T-helper 17 cell (primary cell): ENCODE measurements at places on chromosomes 1 and 21.

GRCh38 chr21:45430521-45431501 lies 25.8 kb downstream of the COL18A1 start:
- no peak overlapping the region for H3K27ac ChIP-seq
- H3K27me3 ChIP-seq, result peaks cover 24% of the 10 kb centered on the region
- no peak for DNase-seq
- no peaks in the 10 kb centered on the region for H3K4me1 ChIP-seq
- no peak overlapping the region for H3K4me3 ChIP-seq

DNA sequence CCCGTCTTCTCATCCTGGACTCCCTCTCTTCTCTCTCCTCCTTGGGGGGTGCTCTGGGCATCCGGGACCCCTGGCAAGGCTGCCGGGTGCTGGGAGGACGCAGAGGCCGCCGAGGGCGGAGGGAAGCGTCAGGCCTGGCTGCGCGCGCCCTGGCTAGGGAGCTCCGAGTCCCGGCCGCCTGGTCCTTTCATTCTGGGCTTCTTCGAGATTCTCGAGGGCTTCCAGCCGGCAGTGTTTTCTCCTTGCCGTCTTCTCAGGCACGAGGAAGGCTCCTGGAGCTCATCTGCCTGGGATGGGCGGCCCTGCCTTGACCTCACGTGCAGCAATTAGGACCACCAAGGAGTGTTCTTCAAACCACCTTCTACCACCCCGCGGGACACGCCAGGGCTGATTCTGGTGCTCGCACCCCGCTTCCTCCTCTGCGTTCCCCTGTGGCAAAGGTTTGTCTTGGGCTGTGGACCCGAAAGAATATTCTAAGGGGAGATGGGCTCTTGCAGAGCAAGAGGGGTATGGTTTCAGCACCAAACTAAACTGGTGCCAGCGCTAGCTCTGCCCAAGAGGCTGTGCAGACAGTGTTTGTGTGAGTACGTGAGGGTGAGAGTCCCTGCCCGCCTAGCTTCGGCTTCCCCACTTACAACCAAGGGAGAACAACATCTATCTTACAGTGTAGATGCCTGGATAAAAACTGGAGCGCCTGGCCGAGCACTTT lies 36.5 kb downstream of the PIK3CD start:
- no peaks in the 10 kb centered on the region for H3K27me3 ChIP-seq
- DNase-seq, result no peak
- H3K36me3 ChIP-seq, result no peaks in the 10 kb centered on the region
- H3K4me3 ChIP-seq, result peak overlapping the region; percentile 83
- H3K4me1 ChIP-seq, result peaks cover 48% of the 10 kb centered on the region

- H3K4me1 ChIP-seq, result peaks cover 20% of the 10 kb centered on the region
- no peak overlapping the region for H3K4me3 ChIP-seq
- DNase-seq, result no peak
These were observed 3.2 kb downstream of the SH2D5 start for GRCh38 chr1:20729155-20729931.

GRCh38 chr1:66331658-66332547 lies 202.1 kb upstream of the SGIP1 start:
- peak overlapping the region; percentile 98 for H3K4me3 ChIP-seq
- H3K36me3 ChIP-seq, result peaks cover 5% of the 10 kb centered on the region
- peaks cover 43% of the 10 kb centered on the region for H3K4me1 ChIP-seq
- DNase-seq, result no peak

- no peak for DNase-seq
- H3K4me1 ChIP-seq, result peaks cover 39% of the 10 kb centered on the region
- H3K27ac ChIP-seq, result peak overlapping the region; percentile 99
- H3K27me3 ChIP-seq, result no peaks in the 10 kb centered on the region
These were observed 919 bp downstream of the MCL1 start for GRCh38 chr1:150578272-150579109.

- no peak overlapping the region for H3K4me3 ChIP-seq
- DNase-seq, result no peak
- no peaks in the 10 kb centered on the region for H3K4me1 ChIP-seq
- H3K27ac ChIP-seq, result no peak overlapping the region
These were observed 66.7 kb downstream of the RPE65 start for GRCh38 chr1:68383092-68383491.

DNA sequence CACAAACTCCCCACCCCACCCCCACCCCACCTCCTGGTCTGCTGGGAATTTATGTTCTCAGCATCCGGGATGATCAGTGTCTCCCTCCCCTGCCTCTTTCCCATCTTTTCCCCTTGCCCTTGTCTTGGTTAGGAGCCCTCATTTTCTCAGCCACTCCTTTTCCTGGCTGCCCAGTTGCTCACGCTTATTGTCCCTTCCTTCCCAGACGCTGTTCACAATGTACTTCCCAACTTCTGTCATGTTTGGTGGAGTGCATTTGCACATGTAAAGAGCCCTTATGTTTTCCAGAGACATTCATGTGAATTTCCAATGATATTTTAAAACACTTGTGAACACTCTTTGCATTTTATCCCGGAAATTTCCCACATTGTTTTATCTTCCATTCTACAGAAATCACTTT lies 192.1 kb downstream of the RHOU start:
- no peaks in the 10 kb centered on the region for H3K4me1 ChIP-seq
- H3K27me3 ChIP-seq, result no peaks in the 10 kb centered on the region
- no peak overlapping the region for H3K4me3 ChIP-seq
- H3K27ac ChIP-seq, result no peak overlapping the region
- DNase-seq, result no peak

DNA sequence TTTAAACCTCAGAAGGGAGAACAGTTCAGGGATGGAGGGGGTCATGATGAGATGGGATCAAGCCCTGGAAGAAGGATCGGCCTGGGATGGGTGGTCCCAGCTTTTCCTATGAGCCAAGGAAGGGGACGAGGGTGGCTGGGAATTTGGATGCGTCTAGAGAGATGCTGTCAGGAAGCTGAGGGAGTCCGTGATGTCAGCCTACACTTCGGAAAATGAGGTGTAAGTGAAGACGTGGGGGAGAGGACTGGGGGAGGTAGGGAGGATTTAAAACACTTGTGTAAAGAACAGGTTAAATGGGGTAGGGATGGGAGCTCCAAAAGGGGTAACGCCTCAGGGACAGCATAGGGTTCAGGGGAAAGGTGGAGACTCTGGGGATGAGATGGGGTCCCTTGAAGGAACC lies 27.5 kb downstream of the DLGAP3 start:
- H3K4me3 ChIP-seq, result no peak overlapping the region
- H3K27me3 ChIP-seq, result peaks cover 40% of the 10 kb centered on the region
- H3K4me1 ChIP-seq, result peaks cover 19% of the 10 kb centered on the region
- no peak overlapping the region for H3K27ac ChIP-seq
- peaks cover 10% of the 10 kb centered on the region for H3K36me3 ChIP-seq

DNA sequence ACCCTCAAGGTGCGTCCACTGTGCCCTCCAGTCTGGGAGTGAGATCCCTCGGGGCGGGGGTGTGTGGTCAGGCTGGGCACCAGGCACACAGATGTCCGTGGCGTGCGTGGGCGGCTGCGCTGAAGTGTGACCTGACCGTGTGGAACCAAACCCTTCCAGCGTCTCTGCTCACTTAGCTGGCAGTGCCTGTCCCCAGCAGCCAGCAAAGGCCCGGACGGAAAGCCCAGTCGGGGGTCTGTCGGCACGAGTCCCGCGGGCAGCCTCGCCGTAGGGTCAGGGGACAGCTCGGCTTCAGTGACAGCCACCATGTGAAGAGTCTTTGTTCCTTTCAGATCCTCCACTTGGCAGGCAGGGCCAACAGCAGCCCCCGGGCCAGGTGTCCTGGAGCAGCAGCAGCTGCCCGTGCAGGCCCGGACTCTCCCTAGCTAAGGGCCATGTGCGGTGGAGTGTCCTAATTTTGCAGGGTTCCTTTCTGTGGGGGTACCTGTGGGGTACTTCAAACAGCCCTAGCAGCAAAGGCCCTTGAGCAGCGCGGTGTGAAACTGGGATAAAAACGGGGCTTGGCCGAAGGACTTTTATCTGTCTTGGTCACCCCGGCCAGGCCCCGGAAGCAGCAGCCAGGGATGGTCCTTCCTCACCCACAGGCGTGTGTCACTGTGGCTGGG lies 11.6 kb downstream of the TTLL10 start:
- no peak overlapping the region for H3K4me3 ChIP-seq
- H3K27me3 ChIP-seq, result peaks cover 4% of the 10 kb centered on the region

- H3K27me3 ChIP-seq, result peaks cover 33% of the 10 kb centered on the region
- DNase-seq, result no peak
- H3K4me1 ChIP-seq, result peaks cover 2% of the 10 kb centered on the region
- no peak overlapping the region for H3K27ac ChIP-seq
These were observed 20.0 kb upstream of the NIBAN1 start for GRCh38 chr1:184994301-184994700.

GRCh38 chr1:19813643-19813960 lies 1.5 kb downstream of the RNF186 start:
- peaks cover 3% of the 10 kb centered on the region for H3K36me3 ChIP-seq
- H3K27ac ChIP-seq, result no peak overlapping the region
- H3K4me1 ChIP-seq, result peaks cover 2% of the 10 kb centered on the region
- H3K27me3 ChIP-seq, result peaks cover 6% of the 10 kb centered on the region
- no peak for DNase-seq

GRCh38 chr1:1194723-1195122 lies 11.7 kb downstream of the TNFRSF18 start:
- H3K36me3 ChIP-seq, result no peaks in the 10 kb centered on the region
- DNase-seq, result no peak
- peaks cover 2% of the 10 kb centered on the region for H3K4me1 ChIP-seq
- no peaks in the 10 kb centered on the region for H3K27me3 ChIP-seq
- no peak overlapping the region for H3K4me3 ChIP-seq

- DNase-seq, result no peak
- peak overlapping the region; percentile 96 for H3K27ac ChIP-seq
- H3K4me1 ChIP-seq, result peaks cover 66% of the 10 kb centered on the region
- H3K36me3 ChIP-seq, result no peaks in the 10 kb centered on the region
These were observed 62.7 kb upstream of the LRRC8D start for GRCh38 chr1:89758156-89758555.

- H3K4me1 ChIP-seq, result no peaks in the 10 kb centered on the region
- H3K27ac ChIP-seq, result no peak overlapping the region
- no peak for DNase-seq
- no peak overlapping the region for H3K4me3 ChIP-seq
These were observed 1069.4 kb upstream of the ADGRL2 start for GRCh38 chr1:80731241-80731894.

- peak within 1 kb of the TSS; percentile 85 for H3K4me3 ChIP-seq
- peaks cover 62% of the 10 kb centered on the region for H3K27me3 ChIP-seq
- H3K36me3 ChIP-seq, result peaks cover 3% of the 10 kb centered on the region
- H3K4me1 ChIP-seq, result peaks cover 10% of the 10 kb centered on the region
- DNase-seq, result no peak
These were observed at the start of gene LHX4 for GRCh38 chr1:180229483-180230415. TSS of gene LHX4 (plus strand) at chr1:180230264. CDS start at chr1:180230530, 266 bp downstream.

GRCh38 chr1:216670118-216670883 lies 52.9 kb downstream of the ESRRG start:
- no peak overlapping the region for H3K27ac ChIP-seq
- no peaks in the 10 kb centered on the region for H3K27me3 ChIP-seq
- H3K36me3 ChIP-seq, result no peaks in the 10 kb centered on the region
